ENCODE measurements at places on chromosomes 4 and X. TPM values are rescaled to one million over a fixed set of nuclear protein-coding genes. Genes with fewer than 3 reads are reported as not detected.

DNA sequence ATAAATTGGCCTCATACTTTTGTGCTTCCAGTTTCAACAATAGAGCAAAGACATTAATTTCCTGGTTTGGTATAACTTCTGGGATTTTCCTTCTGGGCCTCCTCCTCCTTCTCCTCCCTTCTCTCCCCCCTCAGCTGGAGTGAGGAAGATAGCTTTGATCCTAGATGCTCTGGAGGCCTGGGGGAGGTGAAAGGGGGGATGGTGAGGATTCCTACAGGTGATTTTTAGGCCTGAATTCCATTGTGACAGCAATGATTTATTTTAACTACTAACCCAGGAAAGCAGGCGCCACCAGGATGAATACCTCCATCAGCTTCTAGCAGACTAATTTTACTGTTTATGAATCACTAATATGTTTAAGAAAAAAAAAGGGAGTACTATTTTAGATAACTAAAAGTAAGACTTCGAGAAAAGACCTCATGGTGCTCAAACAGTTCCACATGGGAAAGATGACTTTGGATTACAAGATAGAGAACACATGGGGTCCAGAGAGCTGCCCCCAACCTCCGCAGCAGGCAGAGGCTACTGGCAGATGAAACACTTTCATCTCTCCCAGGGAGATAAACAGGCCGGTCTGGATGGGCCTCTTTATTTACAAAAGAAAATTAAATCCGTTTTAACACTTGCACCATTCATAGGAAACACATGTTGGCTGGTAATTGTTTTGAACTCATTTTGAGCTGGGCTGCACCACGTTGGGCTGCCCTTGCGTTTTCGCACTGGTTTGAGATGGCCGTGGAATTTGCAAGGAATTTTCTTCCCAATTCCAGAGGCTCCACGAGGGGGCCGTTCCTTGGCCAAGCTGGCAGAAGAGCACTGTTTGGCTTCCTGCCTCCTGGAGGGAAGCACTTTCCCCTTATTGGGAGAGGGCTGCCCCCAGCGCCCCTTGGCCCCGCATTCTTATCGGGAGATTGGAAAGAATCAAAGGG is 125.1 kb upstream of the STX18 start:
- DNase-seq = no peak

DNA sequence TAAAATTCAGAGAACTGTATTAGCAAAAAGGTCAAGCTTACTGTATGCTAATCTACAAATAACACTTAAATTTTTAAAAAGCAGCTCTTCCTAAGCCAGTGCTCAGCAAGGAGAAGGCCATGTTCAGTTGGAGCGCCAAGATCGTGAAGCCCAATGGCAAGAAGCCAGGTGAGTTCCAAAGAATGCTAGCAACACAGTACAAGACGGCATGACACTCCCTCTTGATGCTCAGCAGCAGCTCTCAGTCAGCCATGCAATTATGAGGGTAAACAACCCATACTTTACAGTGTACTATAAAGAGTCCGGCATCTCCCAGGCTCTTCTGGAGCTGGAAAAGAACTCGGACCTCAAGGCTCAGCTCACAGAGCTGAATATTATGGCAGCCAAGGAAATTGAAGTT is 34.9 kb downstream of the STX18 start:
- no peak for DNase-seq

- no peak for DNase-seq
These were observed 170.7 kb upstream of the SMARCAD1 start for GRCh38 chr4:94036964-94037363.

- DNase-seq = no peak
These were observed 78.8 kb downstream of the HADH start for GRCh38 chr4:108068442-108068841.

DNA sequence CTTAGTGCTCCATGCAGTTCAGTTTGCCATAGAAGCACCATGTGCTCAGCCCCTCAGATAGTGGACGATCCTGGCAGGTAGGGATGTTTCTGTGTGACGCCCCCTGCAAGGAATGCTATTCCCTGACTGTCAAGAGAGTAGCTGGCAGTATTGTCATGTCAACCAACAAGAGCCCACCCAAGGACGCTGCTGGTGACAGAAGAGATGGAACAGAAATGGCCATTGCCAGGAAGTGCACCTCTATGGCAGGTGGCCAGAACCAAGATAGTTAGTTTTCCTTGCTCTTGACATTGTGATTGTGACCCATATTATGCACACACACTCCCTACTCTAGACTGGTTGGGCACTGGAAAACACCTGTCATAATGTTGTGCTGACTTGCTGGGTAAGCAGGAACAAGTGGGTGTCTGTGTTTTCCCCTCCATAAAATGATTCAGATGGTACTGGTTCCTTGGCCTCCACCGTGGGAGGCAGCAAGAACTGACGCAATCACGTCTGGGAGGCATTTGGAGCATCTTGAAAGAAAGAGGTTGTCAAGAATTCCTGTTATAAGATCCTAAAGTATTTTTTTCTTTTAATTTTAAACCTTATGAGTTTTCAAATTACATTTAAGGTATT is 507.9 kb downstream of the MID1IP1 start:
- DNase-seq = no peak

DNA sequence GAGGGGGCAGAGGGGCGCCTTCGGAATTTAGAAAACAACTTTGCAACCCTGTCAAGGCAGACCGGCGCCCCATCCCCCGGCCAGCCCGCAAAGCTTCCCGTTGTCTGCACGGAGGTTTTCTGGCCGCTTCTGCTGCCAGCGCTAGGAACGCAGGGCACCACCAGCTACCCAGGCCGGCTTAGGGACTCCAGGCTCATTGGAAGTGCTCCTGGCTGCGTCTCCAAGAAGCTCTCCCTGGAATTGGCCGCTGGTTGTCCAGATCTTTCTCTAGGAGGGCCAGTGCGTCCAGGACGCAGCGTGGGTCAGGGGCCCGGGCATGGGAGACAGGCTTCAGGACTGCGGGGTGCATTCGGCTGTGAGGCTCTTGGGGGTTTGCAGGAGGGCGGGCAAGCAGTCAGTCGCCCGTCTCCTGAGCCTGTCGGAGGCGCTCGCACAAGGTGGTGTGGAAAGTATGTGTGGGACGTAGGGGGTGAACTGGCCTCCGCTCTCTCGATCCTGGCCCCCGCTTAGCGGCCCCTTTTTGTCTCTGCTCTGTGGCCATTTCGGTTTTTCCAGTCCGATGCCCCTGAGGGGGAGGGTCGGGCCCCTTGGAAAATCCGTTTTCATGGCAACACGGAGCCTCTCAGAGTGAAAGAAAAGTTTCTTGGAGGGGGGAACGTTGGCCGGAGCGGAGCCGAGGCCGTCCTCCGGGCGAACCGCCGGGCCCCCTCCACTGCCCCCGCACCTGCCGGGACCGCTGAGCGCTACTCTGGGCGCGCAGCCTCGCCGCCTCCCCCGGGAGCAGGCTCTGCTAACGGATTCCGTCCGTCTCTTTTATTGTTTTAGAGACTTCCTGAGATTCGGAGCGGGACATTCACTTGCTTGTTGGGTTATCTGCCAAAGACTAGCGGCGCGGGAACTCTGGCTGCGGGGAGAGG is 810 bp upstream of the SOX3 start:
- no peak for DNase-seq

GRCh38 chr4:169774466-169775445 is 17.0 kb upstream of the HPF1 start:
- peak; percentile 42 for DNase-seq

DNA sequence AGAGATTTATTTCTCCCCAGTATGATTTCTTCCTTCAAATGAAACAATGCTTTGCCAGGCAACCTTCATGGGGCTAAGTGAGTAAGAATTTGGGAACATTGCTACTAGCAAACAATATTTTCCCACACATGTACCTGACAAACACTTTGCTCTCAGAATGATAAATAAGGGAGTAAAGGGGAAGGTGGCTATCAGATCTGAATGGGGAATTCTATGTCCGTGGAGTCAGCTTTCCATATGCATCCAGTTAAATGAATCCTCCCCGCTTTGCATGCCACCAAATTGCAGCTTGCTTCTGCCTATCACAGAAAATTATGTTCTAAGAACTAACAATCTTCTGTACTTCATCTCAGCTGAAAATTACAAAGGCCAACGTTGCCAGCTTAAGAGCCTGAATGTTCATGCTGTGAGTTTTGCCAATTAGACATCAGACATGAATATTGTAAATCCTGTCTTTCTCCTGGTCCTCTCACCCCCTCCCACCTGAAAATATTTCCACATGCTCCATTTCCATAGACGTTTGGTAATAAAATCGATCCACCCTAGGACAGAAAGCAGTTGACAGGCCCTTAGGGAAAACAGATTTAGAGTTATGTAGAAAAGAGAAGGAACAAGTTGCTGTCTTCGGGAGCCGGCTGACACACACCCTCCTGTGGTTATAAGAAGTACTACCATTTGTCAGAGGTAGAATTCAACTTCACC is 6.3 kb downstream of the MEPE start:
- no peak for DNase-seq

GRCh38 chrX:141375011-141375760 is 132.9 kb upstream of the SPANXC start:
- no peak for DNase-seq

DNA sequence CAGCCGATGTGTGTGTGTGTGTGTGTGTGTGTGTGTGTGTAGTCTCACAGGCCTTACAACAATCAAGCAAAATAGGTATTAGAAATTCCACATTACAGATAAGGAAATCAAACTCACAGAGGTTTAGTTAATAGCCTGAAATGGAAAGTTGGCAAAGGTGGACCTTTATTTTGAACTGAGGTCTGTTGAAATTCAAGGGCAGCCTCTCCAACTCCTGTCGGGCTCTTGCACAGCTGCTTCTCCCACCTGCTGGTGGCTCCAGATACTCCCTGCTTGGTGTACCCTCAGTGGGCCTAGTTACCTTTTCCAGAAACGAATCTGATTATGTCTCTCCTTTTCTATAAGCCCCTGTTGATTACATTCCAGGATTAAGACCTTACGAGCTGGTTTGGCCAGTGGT is 195.9 kb downstream of the MGST2 start:
- DNase-seq = no peak

DNA sequence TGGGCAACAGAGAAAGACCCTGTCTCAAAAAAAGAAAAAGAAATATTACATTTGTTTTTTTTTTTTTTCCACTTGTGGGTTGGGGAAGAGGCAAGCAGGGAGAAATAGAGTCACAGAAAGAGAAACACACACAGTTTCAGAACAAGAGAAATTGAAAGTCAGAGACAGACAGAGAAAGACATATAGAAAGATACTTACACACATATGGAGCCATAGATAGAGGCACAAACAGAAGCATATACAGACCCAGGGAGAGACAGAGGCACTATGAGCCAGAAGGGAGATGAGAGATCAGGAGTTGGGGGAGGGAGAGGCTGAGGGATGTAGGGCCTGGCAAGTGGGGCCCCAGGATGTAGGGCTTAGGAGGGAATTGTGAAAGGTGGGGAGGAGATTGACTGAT is 55.2 kb upstream of the GIMD1 start:
- DNase-seq = no peak

The IGSF1 gene
- not detected for total RNA-seq
